WTC11 (cell line): ENCODE measurements at places on chromosomes 7 and 10.

GRCh38 chr10:88066319-88066718 lies 202.9 kb downstream of the PTEN start:
- DNase-seq: no peak

DNA sequence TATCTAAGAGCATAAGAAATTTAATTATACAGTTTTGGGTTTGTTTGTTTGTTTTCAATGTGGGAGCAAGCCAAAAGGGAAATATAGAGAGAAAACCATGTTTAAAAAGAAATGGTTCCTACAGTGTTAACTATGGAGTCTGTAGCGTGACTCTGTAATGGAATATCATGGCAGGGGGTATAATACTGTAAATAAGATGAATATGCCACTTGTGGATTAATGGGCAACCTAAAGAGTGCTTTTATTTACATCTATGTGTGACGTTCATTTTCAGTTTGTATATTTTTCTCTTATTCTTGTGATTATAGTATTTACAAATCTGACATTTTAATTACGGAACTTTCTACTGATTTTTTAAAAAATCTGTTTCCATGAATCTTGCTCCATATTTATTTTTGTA lies 95.9 kb downstream of the POLL start:
- no peak for DNase-seq

DNA sequence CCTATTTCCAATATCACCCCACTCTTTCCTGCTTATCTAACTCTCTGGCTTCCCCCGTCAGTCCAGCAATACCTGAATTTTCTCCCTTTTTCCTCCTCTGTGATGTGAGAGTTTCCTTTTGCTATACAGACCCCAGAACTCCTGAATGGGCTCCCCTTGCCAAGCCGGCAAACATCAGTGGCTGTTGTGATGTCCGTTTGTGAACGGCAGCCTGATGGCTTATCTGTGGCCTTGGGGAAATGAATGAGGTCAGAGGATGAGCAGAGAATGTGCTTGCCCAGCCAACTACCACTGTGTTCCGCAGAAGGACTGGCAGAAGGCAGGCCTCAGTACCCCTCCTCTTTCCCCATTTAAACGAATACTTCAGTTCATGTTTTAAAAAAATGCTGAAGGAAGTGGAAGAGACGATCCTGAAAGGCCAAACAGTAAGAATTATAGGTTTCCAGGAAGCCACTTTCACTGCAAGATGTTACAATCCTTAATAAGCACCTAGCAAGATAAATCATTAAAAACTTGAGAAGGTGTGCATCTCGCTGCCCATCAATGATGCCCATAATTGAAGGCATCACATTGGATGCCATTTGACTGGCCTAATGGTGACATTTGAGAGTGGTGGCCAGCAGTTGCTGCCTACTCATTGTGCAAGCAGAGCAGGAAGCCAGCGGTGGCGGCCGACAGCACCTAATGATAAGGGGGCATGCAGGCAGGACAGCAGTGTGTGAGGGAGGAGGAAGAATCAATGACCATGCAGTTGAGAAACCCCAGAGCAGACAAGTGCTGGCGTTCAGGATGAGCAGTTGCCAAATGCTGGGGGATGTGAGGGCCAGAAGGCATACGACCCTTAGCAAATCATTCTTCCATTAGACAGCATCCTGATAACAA lies 31.5 kb downstream of the SLC18A2 start:
- no peak for DNase-seq

- DNase-seq: no peak
Measured at GRCh38 chr7:120731271-120731670, 126.7 kb downstream of the TSPAN12 start.

- DNase-seq: no peak
Measured at GRCh38 chr7:6242561-6242960, 29.9 kb downstream of the CYTH3 start.

DNA sequence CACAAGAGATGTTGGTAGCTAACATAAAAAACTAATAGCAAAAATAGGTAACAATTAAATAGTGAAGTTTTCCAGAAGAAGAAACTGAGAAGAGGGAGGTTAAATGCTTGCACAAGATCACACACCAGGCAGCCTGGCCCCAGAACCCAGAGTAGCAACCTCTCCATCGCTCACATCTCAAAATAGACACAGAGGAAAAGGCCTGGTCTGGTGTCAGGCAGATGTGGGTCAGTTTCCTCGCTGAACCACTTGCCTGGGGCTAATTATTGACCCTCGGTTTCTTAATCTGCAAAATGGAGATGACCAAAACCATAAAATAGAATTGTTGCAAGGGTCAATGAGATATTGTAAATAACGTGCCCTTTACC lies 44.5 kb upstream of the STK17A start:
- no peak for DNase-seq

DNA sequence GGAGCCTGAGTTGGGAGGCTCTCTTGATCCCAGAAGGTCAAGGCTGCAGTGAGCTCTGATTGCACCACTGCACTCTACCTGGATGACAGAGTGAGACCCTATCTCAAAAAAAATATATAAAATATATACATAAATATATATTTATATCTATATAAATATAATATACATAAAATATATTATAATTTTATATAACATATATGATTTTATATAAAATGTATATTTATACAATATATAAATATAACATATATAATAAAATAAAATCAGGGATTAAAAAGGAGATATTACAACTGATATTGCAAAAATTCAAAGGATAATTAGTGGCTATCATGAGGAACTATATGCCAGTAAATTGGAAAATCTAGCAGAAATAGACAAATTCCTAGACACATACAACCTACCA lies 353.5 kb upstream of the HPS1 start:
- DNase-seq: no peak

DNA sequence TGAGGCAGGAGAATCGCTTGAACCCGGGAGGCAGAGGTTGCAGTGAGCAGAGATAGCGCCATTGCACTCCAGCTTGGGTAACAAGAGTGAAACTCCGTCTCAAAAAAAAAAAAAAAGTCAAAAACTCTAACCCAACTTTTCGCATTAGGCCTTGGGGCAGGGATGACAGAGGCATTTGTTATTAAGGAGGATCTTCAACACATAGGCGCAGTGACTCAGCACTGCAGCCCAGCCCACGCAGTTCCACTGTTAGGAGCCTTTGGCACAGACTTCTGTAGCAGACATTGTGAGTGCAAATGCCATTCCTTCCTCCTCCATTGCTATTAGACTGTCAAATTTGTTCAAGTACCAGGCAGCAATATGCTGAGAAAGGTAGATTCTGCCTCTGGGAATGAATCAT lies 43.1 kb upstream of the KLHL7 start:
- DNase-seq: no peak

DNA sequence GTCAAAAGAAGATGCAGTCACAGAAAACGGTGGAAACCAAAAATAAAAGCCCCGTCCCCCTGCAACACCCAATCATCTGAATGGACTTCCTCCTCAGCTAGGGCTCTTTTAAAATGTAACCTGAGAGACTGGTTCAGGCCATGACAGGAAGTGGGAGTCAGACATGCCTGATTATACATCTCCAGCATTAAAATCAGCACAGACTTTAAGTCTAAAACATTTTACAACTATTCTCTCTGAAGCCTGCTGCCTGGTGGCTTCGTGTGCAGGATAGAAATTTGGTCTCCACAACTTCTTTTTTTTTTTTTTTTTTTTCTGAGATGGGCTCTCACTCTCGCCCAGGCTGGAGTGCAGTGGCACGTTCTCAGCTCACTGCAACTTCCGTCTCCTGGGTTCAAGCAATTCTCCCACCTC lies 30.3 kb downstream of the HACD1 start:
- DNase-seq: no peak

DNA sequence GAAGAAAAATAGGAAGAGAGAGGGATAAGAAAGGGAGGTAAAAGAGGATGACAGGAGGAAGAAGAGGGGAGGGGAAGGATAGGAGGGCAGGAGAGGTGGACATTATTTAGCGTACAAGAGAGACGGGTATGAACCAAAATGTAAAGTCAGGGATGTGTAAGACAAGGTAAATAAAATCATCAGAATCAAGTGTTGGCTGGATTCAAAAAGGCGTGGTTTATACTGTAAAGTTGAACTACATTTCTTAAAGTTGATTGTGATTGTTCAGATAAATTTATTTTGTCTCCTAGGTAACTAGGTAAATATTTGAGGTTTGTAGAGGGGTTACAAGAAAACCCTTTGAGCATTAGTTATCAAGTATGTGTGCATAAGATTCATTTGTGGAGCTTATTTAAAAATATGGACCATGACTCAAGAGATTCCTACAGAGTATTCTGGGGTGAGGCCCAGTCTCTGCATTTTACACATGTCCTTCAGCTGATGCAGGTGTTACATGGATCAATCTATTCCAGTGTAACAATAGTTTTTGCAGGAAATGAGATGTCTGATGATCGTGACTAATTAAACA lies 512.1 kb upstream of the MBL2 start:
- DNase-seq: no peak
